ENCODE measurements at places on chromosomes 13 and 19. TPM values are rescaled to one million over a fixed set of nuclear protein-coding genes. Genes with fewer than 3 reads are reported as not detected.
A peak's percentile ranks its signal among the peaks of the same experiment; 100 is the strongest.

The PGLYRP2 gene
- total RNA-seq = not detected

The NTN5 gene
- not detected for total RNA-seq

The CGB8 gene
- total RNA-seq = 1.2 TPM

The RNF113B gene
- total RNA-seq = not detected

The ZNF534 gene
- total RNA-seq = 0.07 TPM

The ZNF444 gene
- total RNA-seq = 32.5 TPM

The SIAH3 gene
- 0.23 TPM for total RNA-seq

The ZNF835 gene
- 4.6 TPM for total RNA-seq

The NKG7 gene
- not detected for total RNA-seq

The ZNF560 gene
- total RNA-seq = 2.5 TPM

The ZNF723 gene
- not detected for total RNA-seq

The TNFSF13B gene
- total RNA-seq = 0.12 TPM

DNA sequence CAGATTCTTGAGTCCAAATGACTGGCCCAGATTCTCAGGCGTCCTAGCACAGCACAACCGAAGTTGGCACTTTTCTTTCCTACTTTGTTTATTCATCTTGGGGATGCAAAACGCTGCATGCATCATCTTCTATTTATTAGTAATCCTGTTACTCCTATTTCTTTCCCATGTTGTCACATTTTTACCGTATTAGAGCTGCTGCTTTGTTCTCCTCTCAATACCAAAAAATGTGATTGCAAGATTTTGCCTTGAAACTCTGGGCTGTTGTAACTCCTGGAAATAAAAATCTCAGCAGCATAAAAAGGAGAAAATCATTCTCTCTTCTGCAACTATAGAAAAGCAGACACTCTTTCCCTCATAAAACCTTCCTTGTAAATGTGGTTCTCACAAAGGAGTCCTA is 12.9 kb upstream of the IGSF23 start:
- DNase-seq = no peak

DNA sequence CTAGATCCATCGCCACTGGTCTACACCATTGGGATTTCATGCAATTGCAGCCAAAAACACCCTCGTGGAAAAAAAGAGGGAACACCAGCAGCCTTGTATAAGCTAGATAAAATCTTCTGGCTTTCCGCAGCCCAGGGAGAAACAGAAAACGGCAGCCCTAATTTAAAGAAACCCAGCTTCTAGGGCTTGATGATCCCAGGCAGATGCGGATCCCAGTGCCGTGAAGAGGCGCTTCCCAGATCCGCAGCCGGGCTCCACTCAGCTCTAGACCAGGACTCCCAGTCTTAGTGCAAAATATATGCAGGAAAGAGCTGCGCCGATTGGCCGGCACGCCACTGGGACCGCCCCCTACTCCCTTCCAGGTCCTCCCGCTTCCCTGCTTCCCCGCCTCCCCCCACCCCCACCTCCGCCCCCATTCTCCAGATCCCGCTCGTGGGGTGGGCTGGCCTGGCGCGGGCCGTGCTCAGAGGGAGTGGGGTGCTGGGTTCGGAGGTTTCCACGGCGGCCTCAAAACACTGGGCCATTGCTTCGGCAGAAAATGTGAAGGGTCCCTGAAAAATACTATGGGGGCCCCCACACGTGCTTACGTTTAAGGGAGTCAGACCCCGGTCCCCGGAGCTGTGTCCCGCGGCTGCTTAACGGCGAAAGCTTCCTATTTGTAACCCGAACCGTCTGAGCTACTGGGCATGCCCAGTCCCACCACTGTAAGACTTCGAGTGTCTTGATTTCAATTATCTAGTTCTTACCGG is 63.1 kb downstream of the SERP2 start:
- peak; percentile 56 for DNase-seq

DNA sequence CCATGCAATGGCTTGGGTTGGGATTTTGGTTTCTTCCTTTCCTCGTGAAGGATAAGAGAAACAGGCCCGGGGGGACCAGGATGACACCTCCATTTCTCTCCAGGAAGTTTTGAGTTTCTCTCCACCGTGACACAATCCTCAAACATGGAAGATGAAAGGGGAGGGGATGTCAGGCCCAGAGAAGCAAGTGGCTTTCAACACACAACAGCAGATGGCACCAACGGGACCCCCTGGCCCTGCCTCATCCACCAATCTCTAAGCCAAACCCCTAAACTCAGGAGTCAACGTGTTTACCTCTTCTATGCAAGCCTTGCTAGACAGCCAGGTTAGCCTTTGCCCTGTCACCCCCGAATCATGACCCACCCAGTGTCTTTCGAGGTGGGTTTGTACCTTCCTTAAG is 24.1 kb downstream of the SPC24 start:
- DNase-seq = no peak

- no peak for DNase-seq
These were observed 13.0 kb upstream of the SYCN start for GRCh38 chr19:39217094-39217493.

GRCh38 chr19:6697291-6697690 is 23.2 kb downstream of the C3 start:
- DNase-seq = no peak

DNA sequence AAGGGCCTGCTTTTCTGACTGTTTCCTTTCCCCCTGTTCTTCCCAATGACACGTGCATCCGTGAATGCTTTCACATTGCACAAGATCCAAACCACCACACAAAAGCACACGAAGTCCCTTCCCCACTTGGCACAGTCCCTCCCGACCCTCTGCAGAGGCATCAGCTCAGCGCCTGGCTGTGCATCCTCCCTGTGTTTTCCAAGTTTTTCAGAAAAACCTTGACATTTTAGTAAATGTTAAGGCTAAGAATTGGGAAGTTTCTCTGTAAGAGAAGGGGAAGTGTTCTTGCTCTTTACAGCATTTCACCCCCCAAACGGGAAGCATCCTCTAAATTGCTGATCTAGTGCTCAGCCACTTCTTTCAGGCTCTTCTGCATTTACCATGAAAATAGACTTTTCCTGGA is 94.5 kb upstream of the TM9SF2 start:
- DNase-seq = no peak

DNA sequence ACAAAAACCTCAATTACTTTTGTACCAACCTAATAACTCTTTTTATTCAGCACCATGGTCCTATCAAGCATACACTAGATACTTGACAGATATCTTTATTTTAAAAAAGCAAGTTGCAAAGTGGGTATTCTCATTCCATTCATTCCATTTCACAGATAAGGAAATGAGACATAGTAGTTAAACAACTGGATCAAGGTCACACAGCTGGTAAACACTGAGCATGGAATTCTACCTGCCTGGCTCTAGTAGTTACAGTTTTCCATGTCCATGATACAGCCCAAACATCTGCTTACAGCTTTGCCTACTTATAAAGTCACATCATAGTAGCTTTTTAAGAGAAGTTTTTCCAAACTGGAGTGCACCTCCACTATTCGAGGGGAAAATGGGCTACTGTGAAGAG is 57.1 kb upstream of the SERTM1 start:
- DNase-seq = no peak

GRCh38 chr13:22836475-22836874 is 344.3 kb upstream of the SGCG start:
- DNase-seq = peak; percentile 66

- no peak for DNase-seq
These were observed 157.8 kb downstream of the TNFSF13B start for GRCh38 chr13:108427355-108427754.

- no peak for DNase-seq
These were observed 9.4 kb downstream of the OCEL1 start for GRCh38 chr19:17235300-17235970.

- DNase-seq = no peak
These were observed 3.7 kb downstream of the GADD45B start for GRCh38 chr19:2479556-2480194.

GRCh38 chr13:47289567-47289966 is 392.7 kb upstream of the HTR2A start:
- no peak for DNase-seq

DNA sequence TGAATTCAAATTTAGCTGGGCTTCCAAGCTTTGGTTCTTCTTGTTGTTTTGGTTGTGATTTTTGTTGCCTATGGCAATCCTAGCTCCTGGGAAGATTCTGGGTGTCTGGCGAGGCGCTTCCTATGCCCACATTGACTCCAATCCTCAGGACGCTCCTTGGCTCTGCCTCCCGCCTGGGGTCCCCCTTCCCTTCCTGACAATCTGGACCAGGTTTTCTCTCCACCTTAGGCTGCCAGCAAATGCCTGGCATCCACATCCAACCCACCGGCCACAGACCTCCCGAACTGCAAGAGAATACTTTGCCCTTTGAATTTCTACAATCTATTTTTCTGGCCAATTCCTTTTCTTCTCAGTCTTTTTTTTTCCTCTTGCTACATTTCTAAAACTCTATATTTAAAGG is 186.9 kb upstream of the UBL3 start:
- no peak for DNase-seq

- DNase-seq = no peak
These were observed 3.8 kb upstream of the ALOX5AP start for GRCh38 chr13:30731361-30732045.

- DNase-seq = no peak
These were observed 37.3 kb downstream of the NFIC start for GRCh38 chr19:3403489-3404323.

- DNase-seq = no peak
These were observed 58.7 kb downstream of the IER2 start for GRCh38 chr19:13208672-13209483.

- no peak for DNase-seq
These were observed 129.8 kb downstream of the STK24 start for GRCh38 chr13:98447130-98447529.

DNA sequence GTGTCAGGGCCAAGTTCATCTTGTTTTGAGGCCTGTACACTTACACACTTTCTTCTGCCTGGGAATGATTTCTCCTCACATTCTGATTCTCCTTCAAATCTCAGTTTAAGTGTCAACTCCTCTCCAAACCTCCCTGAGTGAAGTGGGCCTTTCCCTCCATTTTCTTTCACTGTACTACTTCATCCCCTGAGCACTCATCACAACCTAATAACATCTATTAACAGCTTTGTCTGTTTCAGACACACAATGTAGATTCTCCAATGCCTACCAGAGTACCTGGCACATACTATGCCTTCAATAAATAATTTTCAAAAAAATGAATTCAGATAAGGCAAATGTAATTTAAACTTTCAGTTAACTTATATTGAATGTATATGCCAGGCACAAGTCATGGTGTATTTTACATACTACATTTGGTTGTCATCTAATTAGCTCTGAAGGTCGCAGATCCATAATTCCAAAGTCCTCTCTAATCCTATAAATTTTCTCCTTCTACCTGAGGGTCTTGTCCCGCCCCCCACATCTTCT is 357 bp upstream of the COG6 start:
- DNase-seq = no peak

DNA sequence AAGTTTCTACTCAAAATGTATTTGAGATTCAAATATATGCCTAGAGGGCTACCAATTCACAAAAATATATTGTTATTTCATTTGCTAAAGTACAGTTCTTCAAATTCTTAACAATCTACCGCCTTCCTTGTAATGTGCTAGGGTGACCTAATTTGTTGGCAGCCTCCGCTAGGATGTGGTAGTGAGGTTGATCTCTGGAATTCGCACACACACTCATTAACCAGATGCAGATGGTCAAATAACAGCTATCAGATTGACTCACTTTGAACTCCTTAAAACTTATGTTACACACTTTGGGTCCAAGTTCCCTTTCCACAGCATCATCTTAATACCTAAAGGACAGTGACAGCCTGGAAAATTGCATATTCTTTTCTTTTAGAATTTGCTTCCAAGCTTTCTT is 367.3 kb downstream of the DCT start:
- peak; percentile 90 for DNase-seq

GRCh38 chr13:60139272-60139671 is 24.5 kb downstream of the DIAPH3 start:
- DNase-seq = no peak

- no peak for DNase-seq
These were observed 65.4 kb downstream of the GNG7 start for GRCh38 chr19:2636897-2637683.

GRCh38 chr19:16015805-16016173 is 60.5 kb upstream of the TPM4 start:
- no peak for DNase-seq

DNA sequence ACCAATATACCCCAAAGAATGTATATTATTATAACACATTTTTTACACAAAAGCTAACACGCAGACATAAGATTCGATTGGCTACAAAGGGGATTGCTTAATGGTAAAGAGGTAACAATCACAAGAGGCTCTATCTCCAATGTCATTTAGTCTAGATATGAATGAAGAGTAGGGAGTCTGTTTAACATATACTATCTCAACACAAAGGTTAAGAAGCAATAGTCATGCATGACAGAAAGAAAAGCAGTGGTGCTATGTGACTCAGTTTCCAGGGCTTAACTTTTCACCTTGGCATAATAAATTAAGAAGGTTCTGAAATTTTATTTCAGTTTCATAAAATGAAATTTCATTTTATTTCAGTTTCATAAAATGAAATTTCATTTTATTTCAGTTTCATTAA is 33.3 kb downstream of the UFM1 start:
- DNase-seq = no peak

DNA sequence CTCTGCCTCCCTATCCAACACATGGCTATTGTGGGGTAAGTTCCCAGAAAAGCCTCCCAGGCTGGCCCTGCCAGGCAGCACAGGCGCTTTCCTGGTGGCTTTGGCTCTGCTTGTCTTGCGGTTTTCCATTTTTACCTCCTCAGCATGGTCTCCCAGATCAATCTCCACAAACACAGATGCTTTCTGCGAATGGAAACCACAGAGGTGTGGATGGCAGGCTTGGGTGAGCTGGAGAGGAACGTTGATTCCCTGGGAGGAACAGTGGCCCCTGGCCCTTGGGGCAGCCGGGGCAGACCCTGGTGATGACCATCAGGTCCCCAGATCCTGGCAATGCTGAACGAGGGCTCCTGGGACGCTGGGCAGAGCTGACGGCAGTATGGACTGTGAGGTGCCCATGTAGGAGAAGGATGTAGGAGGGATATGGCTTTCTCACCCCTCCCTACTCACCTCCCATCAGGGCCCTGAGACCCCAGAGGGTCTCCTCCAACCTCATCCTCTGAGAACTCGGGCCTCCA is 6.6 kb downstream of the C13orf46 start:
- no peak for DNase-seq

- DNase-seq = no peak
These were observed 38.9 kb downstream of the TMED1 start for GRCh38 chr19:10797078-10797477.

DNA sequence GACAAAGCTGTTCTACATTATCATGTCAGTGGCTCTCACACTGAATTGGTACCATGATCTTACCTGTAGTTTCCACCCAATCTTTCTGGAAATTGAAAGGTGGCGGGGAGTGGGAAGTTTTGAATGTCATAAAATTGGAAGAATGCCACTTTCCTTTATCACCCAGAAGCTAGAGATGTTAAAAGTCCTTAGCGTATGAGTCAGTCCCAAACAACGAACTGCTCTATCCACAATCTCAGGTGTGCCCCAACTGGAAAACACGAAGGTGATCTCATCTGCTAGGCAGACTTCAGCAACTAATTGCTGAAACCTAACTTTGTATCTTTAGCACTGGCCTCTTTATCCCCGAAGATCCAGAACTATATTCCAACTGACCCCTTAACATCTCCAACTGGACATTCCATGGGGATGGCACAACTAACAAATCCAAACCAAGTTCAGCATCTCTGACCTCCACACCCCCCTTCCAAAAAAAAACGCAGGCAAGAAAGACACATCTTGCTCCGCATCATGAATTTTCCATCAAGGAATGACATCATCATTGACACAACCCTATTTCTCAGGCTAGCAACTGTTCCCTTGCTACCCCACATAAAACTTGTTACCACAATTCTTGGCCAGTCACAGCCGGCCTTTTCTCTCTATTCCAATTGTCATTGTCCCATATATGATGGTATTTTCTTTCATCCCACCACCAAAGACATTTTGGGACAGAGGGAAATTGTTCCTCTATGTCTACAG is 175.4 kb downstream of the KLF12 start:
- DNase-seq = no peak
